ENCODE measurements at places on chromosomes 2 and 18.

GRCh38 chr2:127581516-127582490 lies 46.3 kb downstream of the MYO7B start:
- DNase-seq: no peak

- DNase-seq: no peak
Observed at GRCh38 chr2:200901459-200902072, 12.4 kb downstream of the NIF3L1 start.

GRCh38 chr18:47417807-47418206 lies 166.3 kb upstream of the SKOR2 start:
- DNase-seq: no peak

GRCh38 chr18:34352385-34353163 lies 127.9 kb upstream of the NOL4 start:
- no peak for DNase-seq

GRCh38 chr2:14806613-14807012 lies 174.1 kb downstream of the LRATD1 start:
- no peak for DNase-seq

DNA sequence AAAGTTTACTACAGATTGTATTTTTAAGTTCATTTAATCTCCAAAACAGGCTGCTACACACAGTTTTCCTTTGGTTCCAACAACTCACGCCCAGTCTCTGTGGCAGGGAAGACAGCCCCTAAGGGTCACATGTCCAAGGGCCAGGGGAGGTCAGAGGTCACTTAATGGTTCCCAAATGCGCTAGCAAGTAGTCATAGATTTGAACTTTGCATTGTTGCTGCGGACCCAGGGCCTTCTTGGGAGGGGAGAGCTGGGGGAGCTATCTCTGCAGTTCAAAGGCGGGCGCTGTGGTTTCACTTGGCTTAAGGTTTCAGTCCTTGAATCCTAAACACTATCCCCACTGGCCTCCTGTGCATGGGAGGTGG lies 74.8 kb upstream of the ZNF532 start:
- no peak for DNase-seq

- no peak for DNase-seq
Observed at GRCh38 chr2:119808516-119809147, 48.9 kb downstream of the PTPN4 start.

- no peak for DNase-seq
Observed at GRCh38 chr18:31207391-31207790, 44.7 kb upstream of the DSC1 start.

DNA sequence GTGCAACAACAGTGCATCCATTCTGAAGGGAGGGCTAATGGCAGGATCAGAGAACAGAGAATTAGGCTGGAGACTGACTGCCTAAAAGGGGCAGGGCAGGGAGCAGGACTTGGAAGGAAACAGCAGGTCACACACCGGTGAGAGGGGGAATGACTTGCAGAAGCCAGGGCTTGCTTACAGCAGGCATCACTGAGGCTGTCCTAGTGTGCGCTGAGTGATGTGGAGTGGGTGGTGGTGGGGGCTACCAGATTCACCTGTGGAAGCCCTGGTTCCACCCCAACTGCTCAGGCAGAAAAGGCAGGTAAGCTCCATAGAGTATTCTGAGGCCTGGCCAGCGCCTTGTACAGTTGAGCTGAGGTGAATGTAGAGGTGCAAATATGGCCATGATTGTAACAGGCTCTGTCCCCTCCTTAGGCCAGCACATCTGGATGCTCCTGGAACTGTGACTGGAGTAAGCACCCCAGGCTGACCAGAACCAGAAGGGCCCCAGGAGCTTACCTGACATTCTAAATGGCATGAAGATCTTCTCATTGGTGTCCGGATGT lies 49.4 kb downstream of the SFXN5 start:
- DNase-seq: no peak

GRCh38 chr18:65288908-65289307 lies 461.9 kb upstream of the CDH7 start:
- no peak for DNase-seq

DNA sequence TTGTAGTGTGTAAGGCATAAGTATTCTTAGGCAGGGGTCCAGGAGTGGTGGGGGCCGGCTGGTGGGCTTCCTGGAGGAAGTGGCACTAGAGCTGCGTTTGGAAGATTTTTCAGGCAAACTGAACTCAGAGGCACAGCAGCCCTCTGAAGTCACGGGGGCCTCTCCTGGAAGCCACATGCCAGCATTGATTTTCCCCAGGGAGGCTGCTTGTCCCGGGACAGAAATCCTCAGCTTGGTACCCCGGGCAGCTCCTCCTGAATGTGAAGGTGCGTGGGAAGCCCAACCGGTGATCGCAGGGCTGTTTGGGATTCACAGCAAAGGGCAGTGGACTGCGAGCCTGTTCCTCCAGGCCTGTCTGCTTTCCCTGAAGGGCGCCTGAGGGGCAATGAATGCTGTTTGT lies 1.6 kb upstream of the PDIA6 start:
- DNase-seq: no peak

GRCh38 chr2:30155202-30155601 lies 8.4 kb downstream of the YPEL5 start:
- no peak for DNase-seq

DNA sequence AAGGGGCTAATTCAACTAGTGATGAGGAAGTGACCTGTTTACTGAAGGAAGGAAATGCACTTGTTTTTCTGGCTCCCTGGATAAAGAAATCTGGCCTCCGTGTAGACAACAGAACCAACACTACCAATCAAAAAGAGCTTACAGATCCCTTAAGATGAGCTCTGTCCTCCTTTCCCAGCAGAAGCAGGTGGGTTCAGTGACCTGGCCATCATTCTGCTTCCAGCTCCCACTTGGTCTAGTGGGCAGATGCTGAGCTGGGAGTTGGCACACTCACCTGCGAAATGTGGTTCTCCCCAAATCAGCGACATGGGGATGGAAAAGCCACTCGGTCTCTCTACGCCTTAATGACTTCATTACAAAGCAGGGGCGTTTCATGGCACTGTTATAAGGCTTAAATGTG lies 132.6 kb downstream of the AFF3 start:
- DNase-seq: no peak

- DNase-seq: no peak
Observed at GRCh38 chr2:229445019-229445418, 173.9 kb upstream of the PID1 start.

GRCh38 chr2:104703669-104704068 lies 150.2 kb upstream of the POU3F3 start:
- DNase-seq: no peak

GRCh38 chr18:79064228-79064627 lies 5.0 kb upstream of the ATP9B start:
- no peak for DNase-seq

DNA sequence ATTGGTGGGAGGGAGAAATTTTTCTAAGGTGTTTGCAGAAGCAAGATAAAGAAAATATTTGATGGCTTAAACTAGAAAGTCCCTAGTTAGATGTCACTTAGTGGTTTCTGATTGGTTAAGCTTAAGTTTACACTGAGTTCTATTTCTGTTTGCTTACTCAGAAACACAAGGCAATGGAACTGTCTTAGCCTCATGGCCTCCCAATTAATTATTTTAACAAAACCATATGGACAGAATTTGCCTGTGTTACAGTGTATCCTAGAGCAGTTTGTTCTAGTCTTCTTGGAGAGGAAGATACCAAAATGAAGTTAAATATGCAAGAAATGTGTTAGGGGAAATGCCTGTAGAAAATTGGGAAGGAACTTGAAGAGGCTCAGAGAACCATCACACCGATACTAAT lies 4.6 kb upstream of the IMPACT start:
- no peak for DNase-seq

- no peak for DNase-seq
Observed at GRCh38 chr18:43917520-43917919, 640.2 kb upstream of the SYT4 start.

GRCh38 chr2:60659026-60659425 lies 97.0 kb upstream of the PAPOLG start:
- DNase-seq: no peak

GRCh38 chr2:190050001-190050400 lies 12.5 kb downstream of the MSTN start:
- no peak for DNase-seq

DNA sequence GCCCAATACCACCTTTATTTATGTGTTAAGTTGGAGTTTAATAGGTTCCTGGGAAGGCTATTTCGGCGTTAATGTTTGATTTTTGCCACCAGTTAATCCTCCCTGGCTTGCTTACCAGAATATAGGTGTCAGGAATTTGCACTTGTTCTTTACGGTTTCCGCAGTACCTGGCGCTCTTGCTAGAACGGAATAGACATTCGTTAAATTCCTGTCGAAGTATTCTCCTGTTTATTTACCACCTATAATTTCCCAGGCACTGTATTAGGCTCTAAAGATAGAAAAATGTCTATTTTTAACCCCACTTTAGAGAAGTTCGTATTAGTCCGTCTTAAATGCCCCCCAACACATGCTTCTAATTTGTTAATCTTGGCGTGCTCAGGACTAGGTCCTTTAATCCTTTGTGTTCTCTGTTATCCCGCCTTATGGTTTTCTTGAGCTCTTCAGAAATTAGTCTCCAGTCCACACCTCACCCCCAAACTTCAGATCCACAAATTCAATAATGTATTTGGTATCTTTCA lies 575 bp downstream of the CCDC150 start:
- DNase-seq: no peak

DNA sequence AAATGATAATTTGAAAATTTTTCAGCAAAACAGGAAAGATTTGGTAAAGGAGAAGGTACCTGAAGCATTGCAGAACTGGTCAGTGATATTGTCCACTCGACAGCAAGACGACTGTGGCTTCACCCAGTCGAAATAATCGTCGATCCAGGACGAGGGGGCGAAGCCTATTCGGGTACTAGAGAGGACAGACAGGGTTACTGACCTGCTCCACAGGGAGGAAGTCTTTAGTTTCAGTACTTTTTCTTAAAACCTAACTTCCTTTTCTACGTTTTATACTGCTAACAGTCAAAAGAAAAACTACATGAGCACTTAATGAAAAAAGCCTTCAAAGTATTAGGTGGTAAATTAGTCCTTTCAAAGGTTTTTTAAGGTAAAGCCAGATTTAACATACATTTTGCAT lies 36.0 kb downstream of the RMC1 start:
- DNase-seq: no peak

DNA sequence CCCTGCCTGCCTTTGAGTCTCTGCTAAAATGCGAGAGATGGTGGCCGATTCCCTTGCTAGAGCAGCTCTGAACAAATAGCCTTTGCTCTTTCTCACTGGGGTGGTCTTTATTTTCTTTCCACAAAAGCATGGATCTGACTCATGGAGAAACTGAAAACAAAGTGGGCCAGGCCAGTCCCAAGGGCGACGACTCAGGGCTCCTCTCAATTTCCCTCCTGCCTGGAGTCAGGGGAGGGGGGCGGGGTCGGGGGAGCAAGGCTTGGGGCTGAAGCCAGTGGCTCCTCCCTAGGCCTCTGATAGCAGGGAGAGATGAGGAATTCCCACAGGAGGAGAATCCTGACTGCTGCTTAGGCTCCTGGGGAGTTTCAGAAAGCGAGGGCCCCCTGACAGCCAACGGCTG lies 17.1 kb upstream of the IL1R2 start:
- DNase-seq: no peak

Measured in stimulated activated CD8-positive, alpha-beta memory T cell treated with anti-CD3 and anti-CD28 coated beads, Interleukin-15, amount 100 ng/mL, for 24 hours (primary cell).